ENCODE measurements at places on chromosomes 12 and 14. TPM values are rescaled to one million over a fixed set of nuclear protein-coding genes. Genes with fewer than 3 reads are reported as not detected.

The SPIC gene
- total RNA-seq = not detected

The MANSC4 gene
- total RNA-seq = not detected

The GARIN6 gene
- total RNA-seq = not detected

The AJUBA gene
- total RNA-seq = 1.5 TPM

DNA sequence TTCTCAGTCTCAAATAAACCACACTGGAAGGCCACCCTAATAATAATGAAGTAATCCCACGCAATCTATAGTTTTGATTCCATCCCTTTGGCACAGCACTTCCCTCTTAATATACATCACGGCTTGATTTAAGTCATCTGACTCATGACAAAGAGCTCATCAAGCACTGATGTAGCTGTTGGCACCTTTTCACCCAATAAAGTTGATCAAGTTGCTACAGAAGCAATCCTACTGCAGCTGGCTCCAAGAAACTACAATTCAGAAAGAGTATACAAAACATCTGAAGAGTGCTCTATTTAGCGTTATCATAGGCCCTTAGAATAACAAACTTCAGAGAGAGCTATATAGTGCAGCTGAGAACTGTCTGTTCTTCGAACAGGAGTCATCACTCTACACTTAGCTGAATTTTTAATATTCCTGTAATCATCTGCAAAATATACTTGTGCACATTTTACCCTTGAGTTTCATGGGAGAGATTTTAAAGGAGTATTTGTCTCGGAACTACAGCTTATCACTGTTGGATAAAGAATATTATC lies 94.9 kb downstream of the OSBPL8 start:
- no peak for DNase-seq

DNA sequence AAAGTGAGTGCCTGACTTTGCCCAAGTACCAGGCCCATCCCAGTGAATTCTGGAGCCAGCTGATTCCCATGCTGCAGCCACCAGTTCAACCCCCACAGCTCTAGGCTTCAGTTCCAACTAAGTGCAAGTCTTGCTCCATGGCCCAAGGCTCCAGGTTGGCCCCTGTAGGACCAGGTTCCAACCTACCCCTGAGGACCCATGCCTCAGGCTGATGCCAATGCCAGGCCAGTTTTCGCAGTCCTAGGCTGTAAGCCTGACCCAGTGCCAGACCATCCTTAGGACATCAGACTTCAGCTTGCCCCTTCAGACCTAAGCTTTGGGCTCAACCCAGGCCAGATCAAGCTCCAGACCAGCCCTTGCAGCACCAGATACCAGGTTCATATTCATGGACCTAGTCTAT lies 352.6 kb downstream of the FSCB start:
- no peak for DNase-seq

DNA sequence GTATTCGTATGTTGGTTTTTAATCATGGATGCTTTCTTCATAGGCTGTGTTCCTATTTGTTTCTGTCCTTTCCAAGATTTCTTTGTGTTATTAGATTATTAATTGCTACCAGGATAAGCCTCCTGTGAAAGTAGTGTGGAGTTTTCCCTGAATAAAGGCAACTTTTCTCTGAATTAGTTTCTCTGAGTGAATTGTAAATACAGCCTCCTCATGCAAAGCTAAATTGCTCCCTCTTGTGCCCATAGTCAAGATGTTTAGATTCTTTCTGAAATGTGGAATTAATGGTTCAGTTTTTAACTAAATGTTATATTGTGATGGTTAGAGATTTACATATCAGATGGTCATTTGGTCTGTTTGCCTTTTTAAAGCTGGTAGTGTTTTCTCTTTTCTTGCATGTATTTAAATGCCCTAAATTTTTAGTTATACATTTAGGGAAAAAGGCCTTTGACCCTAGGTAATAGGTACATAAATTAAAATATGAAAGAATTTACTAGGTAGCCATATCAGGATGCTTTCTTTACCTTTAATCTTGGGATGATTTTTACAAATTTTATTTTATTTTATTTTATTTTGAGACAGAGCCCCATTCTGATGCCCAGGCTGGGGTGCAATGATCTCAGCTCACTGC lies 8.9 kb downstream of the APAF1 start:
- DNase-seq = no peak

DNA sequence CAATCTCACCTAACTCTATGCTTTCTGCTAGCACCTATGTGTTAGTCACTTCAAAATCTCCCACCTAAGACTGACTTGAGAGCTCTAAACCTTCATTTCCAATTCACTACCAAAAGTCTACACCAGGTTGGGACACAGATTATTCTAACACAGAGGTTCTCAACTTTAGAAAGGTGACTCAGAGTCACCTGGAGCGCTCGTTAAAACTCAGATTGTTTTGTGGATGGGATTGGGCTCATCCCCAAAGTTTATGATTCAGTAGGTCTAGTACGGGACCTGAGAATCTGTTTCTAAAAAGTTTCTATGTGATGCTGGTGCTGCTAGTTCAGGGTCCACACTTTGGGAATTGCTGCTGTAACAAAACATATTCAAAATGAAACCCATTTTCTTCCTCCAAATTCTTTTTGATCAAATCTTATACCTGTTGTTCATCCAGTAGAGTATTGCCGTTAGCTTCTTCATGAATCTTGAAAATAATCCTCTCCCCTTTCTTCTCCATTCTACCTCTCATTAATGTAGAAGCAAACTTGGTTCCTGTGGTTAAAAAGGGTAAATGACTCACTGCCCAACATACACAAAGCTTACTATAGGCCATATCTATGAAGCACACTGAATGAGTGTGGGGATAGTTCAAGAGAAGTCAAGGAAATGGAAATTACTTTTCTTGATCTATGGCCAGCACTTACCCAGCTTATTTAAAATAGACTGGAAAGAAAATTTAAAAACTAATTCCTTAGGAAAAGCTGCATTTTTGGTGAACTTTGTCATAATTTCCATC lies 206.7 kb downstream of the KIF21A start:
- no peak for DNase-seq

GRCh38 chr14:59870277-59871165 lies at the start of gene RTN1:
RTN1 (minus strand) TSS chr14:59870776; CDS start chr14:59870630, 146 bp downstream.
- DNase-seq = peak; percentile 30

- DNase-seq = no peak
Measured at GRCh38 chr14:79376557-79376956, 834.7 kb downstream of the DIO2 start.

DNA sequence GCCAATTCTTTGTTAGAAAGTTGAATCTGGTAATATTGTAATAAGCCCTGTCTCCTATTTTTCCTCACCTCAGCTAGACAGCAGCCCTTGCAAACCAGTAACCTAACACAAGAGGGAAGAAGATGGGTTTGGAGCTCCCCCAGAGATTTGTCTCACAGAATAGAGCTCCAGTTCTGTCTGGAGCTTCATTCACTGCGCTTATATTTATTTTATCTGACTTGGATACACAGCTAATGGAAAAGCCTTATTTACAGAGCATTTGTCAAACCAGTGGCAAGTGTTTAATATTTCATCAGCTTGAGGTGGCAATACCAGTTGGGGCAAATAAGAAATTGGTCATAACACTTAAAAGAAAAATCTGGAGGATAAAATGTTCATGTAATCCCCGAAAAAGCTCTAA lies 1094.0 kb downstream of the FSCB start:
- no peak for DNase-seq

DNA sequence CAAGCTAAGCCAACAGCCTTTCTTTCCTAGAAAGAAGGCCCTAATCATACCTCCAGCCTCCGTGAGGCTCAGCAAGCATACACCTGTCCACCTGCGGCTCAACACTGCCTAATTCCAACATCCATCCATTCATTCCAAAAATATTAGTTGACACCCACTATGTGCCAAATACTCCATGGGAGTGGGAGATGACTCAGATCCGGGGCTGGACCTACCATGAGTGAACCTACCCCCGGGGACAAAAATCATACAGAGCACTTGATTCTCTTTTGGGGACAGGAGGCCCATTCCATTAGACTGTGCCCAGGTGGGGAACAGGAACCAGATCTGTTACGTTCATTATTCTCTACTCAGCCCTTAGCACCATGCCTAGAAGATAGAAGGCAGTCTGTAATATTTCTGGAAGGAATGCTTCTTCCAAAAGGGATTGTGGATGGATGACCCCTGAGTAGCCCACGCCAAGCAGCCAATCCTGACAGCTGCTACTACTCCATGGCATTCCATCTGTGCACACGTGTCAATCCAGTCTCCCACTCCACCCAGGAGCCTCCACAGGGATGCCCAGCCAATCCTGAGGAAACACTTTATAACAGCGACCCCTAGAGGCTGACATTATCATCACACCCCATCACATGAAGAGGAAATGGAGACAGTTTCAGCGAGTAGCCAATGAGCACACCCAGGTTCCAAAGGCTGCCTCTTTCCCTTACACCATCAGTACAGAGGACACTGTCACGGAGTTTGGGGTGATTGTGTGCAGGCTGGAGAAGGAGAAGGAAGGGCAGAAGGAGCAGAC lies 170.7 kb downstream of the ESRRB start:
- DNase-seq = peak; percentile 16

GRCh38 chr14:101730626-101731186 lies 30.8 kb upstream of the PPP2R5C start:
- no peak for DNase-seq

- no peak for DNase-seq
Measured at GRCh38 chr12:57885207-57885606, 38.7 kb upstream of the CTDSP2 start.

Measured in activated CD4-positive, alpha-beta memory T cell treated with anti-CD3 and anti-CD28 coated beads for 36 hours (primary cell).